Activated naive CD8-positive, alpha-beta T cell treated with anti-CD3 and anti-CD28 coated beads, Interleukin-2, amount 50 U/mL, for 16 hours (primary cell): ENCODE measurements at places on chromosomes 4 and X.

- DNase-seq = no peak
Measured at GRCh38 chrX:154300816-154301215, 5.2 kb downstream of the TKTL1 start.

DNA sequence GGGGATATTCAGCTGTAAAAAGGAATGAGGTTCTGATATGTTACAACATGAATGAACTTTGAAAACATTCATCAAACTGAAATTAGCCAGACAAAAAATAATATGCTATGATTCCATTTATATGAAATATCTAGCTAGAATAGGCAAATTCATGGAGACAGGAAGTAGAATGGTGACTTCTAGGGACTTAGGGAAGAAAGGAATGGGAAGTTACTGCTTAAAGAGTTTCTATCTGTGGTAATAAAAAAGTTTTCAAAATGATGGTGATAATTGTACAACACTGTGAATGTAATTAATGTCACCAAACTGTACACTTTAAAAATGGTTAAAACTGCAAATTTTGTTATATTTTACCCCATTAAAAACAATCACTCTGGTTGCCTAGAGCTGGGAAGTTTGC is 30.2 kb downstream of the SMIM14 start:
- DNase-seq = no peak

GRCh38 chr4:121767166-121767565 is 2.2 kb upstream of the SMIM43 start:
- no peak for DNase-seq

GRCh38 chr4:28462766-28463700 is 1602.4 kb downstream of the STIM2 start:
- DNase-seq = no peak

GRCh38 chrX:66902081-66902480 is 263.2 kb upstream of the EDA2R start:
- DNase-seq = no peak

DNA sequence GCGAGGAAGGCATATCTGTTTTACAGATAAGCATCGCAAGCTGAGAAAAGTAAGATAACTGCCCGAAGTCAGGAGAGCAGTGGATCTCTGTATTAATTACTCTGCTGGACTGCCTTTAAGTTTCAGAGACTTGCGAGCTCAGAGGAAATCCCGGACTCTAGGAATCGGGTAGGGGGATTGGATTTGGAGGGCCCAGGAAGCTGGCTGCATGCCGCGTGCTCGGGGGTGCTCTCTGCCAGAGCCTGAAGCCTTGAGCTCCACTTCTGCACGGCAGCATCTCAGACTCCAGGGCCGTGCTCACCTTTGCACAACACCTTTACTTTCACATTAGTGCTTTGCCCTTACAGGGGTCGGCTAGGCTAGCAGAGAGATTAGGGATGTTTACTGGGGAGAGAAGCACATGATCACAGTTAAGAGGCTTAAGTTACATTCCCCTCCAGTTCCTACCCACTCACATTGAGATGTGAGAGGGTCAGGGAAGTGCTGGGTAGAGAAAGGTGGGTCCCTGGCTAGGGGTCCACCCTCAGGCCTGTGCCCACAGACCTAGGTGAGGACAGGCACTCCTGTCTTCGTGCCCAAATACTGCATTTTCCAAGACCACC is 57.0 kb downstream of the TRIML1 start:
- no peak for DNase-seq
